ENCODE measurements at places on chromosomes 3 and 15.

DNA sequence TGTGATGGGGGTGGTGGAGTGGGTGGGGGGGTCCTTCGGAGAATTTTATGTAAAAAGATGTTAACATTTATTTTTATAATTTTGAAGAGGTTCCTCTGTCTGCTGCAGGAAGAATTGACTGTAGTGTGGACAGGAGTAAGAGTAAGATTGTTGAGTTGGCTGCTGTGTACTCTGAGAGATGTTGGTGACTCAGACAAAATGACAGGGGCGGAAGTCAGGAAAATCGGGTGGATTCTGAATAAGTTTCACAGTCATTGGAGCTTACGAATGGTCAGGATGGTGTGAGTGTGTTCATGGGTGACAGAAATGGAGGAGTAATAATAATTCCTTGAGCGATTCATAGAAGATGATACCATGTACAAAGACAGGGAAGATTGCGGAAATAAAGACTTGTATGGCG is 420.0 kb downstream of the ROBO2 start:
- DNase-seq = no peak

DNA sequence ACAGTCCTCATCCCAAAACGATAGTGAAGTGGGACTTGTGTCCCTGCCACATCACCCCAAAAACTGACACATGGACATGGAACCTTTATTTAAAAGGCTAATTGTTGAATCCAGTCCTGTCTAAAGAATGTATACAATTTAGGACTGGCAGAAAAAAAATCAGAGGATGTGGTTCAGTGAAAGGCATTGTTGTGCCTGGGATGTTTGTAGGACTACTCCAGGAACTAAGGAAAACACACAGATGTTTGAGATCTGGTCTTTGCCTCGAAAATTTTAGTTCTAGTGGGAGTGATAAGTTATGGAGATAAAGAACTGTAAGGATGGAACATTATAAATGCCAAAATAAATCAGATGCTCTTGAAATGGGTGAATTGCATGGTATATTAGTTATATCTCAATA is 27.2 kb downstream of the VGLL4 start:
- DNase-seq = no peak

- DNase-seq = peak; percentile 21
Measured at GRCh38 chr15:47820747-47821319, 103.5 kb downstream of the SEMA6D start.

DNA sequence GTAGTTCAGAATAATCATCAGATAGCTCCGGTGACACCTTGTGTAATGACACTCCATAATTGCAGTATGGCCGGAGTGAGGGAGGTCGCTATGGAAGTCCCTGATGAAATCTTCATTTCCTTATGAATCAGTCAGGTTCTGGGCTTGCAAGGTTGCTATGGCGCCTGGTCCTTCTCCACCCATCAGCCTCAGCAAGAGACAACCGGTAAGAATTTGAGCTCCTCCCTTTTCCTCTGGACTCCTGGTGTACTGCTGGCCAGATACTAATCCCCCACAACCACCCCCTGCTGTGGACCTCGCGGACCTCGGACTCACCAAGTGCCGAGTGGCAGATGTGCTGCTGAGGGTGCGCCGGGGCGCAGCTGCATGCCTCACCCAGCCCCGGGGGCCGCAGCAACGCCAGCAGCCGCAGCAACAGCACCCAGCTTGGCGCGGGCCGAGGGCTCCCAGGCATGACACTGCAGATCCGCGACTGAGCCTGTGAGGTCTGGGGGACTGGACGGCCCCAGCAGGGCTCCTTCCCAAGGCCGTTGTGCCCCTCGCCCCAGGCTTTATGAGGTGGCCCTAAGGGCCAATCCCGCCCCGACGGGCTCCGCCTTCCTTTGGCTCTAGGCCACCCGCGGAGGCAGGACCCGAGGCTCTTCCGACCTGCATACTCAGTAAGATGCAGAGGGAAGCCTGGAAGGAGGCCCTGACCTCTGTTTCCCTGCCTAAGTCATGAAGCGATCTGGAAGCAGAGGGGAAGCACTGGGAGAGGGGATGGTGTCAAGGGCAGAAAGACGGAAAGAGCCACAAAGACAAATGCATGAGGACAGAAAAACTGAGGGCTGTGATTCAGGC is at the start of gene TIMP4:
Gene TIMP4 (minus strand): TSS at position 526 of the 840 bp plus-strand sequence. CDS start 72 bp downstream, at position 454.
- DNase-seq = no peak

DNA sequence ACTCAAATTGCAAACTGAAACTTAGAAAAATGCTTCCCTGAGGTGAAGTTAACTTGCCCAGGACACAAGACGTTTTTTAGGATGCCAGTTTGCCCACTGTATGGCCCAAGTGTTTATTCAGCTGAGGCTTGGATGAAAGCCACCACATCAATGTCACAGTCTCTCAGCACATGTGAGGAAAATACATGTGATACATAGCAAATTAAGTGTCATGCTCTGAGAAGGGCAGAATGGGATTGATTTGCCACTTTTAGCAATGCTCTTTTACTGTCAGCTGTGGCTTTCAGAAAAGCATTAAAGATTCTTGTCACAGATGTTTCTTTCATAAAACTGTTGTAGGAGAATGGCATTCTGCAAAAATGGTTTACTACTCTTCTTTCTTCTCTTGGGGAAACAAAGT is 165.5 kb downstream of the ZIC1 start:
- no peak for DNase-seq

DNA sequence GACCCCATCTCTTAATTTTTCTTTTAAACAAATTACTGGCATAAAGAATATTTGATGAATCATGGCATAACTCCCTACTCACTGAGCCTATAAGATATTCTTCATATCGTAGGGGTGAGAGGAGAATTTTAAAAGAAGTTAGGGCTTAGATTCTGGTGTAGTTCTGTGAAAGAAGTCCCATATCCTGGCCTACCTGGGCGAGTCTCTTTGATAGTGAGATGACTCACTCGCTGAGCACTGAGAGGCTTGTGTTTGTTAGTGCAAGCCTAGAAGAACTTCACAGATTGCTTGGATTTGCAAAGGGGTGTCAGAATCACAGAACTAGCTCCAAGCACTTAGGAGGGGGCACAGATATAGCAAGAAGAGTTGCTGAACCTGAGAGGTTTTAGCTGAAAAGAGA is 133.8 kb upstream of the TMC3 start:
- DNase-seq = no peak

DNA sequence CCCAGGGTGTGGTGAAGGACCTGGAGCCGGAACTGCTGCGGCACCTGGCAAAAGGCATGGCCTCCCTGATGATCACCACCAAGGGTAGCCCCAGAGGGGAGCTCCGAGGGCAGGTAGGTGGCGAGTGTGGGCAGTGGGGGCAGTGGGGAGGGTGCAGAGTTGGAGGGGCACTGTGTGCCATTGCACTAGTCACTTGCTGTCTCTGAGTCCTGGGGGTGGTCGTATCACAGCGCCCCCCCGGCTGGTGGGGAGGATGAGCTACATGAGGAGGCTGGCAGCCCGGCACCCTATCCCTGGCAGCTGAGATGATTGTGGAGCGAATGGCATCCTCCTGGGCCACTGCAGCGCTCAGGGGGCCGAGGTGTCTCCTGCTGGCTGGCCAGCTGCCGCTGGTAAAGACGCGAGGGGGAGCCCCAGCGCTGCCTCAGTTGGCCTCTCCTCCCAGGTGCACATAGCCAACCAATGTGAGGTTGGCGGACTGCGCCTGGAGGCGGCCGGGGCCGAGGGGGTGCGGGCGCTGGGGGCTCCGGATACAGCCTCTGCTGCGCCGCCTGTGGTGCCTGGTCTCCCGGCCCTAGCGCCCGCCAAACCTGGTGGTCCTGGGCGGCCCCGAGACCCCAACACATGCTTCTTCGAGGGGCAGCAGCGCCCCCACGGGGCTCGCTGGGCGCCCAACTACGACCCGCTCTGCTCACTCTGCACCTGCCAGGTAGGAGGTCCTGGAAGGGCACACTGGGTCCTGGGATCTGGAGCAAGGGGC is 6.4 kb downstream of the CHRD start:
- DNase-seq = no peak

- DNase-seq = no peak
Measured at GRCh38 chr15:69119001-69119400, 41.4 kb upstream of the GLCE start.

GRCh38 chr3:145013931-145014330 is 1042.3 kb downstream of the DIPK2A start:
- no peak for DNase-seq

DNA sequence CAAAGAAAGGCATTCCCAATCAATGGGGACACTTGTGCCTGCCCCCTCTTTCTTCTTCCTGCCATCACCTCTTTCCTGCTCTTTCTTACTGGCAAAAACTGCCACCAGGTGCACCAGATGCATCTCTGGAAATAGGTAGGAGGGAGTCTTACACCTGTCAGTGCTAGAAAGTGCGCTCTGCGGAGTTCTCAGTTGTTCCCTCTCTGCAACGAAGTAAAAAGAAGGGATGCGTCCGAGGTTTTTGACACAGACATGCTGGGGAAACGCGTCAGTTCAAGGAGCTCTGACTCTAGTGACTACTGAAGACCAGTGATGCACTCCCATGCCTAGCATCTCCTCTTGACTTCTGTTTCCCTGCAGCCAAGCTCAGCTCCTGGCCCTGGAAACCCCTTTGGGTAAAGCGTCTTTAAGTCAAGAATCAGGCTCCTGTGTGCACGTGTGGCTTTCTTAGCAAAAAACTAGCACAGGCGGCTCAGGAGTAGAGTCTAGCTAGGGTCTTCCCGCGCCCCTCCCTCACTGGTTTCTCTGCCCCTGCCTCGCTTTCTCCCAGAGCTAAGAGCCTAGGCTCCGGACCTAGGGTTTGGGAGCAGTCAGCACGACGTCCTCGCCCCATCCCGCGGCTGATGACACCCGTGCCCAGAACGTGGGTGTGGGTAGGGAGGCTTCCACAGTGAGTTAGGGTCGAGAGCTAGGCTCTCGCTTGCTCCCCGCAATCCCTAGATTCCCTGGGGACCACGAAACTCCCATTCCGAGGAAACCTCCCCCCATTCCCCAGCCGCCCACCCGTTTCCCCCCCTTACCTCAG is 564 bp upstream of the GRM7 start:
- no peak for DNase-seq

DNA sequence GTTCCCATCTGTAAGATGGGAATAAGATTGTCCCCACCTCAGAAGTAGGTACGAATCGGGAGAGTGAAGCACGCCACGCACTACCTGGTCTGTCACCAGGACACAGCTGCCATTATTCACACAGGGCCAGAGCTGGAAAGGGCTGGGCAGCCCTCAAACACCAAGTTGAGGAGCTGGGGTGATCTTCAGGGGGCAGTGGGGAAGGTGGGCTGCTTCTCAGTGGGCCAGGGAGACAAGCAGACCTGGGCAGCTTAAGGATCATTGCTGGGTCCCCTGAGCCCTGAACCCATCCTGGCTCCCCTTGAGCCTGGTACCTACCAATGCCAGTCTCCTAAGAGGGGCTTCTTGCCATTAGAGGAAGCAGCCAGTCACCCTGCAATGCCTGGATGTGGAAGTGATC is 82.1 kb downstream of the SMAD6 start:
- no peak for DNase-seq

DNA sequence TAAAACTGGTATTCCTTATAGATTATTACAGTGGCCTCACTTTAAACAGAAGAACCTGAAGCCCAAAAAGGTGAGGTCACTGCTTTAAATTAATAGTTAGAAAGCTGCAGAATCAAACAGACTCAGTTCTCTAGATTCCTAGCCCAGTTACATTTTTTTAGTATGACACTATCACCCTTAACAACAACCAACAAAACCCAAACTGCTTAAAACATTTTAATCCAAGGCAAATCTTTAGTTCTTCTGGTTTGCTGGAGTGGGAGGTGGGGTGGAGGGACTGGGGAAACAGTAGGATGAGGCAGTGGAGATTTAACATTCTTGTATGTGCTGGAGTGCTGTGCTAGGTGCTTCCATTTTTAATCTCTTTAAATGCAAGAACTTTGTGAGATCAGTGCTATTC is 631.6 kb upstream of the KCNMB2 start:
- DNase-seq = no peak

- no peak for DNase-seq
Measured at GRCh38 chr3:162641907-162642306, 1145.3 kb downstream of the OTOL1 start.

DNA sequence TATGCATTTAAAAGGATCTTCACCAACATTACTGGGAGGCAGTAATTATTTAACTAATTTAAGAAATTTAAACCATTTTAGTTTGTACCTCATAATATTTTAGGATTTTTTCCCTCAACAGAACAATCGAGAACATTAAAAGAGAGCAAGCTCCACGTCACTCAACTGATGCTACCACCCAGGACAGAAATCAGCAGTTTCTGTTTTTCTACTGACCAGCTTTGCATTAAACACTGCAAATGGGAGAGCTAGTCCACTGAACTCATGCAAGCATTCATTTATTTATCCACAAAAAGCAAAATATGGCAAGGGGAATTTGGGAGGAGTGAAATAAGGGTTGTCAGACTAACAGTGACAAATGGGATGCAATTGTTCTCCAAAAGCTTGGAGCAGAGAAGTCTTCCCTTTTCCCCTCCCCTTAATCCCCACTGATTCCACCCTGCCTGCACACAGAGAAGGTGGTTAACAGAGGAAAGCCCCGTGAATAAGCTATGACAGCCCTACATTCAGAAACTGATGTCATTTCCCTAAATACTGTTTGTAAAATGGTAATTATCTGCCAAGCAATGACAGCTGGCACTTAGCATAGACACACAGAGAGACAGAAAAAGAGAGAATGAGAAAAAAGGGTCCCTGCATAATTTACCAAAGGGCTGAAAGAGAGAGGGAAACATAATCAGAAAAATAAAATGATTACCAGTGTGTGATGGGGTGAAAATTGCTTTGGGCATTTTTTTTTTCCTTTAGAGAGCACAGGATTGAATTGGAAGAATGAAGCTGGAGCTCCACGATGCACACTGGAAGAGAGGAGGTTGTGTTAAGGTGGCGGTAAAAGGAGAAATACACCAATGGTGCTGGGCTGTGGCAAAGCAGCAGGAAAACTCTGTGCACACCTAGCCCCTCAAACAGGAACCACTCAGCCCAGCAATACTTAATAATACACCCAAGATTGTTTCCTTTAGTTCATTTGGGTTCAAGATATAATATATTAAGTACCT is 777.4 kb downstream of the TUSC7 start:
- DNase-seq = no peak

DNA sequence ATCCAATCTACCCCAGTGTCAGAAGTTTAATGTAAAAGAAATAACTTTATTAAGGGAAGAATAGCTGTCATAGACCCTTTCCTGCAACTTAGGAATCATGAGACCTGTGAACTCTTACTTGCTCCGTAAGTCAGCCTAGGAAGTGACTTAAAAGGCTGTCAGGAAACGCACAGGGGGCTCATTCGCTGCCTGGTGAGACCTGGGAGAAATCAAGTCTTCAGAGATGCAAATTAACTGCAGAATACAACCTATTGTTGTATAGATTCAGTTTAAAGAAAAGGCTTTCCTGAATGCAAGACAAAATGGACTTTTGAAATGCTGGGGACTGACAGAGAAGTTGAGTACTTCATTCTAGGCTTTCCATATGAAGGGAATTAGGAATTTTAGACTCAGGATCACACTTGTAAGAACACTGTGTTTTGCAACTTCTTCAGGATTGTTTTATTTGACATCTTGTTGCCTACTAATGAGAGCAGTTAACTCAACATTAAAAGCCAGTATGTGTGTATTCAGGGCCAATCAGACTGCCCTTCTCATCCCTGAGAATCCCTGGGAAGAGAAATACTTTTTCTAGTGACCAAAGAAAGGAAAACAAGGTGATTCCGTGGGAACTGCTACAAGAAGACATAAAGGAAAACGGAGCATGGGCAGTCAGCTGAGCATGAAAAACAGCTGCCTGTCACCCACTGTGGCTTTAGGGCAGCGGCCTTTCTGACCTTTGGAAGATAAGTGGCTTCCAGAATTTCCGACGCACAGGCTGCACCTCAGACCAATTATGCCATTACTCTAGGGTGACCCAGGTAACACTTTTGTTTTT is 18.5 kb upstream of the DPPA4 start:
- DNase-seq = no peak

Measured in AG04450 (cell line).